ENCODE measurements at places on chromosomes 12 and 14.
A peak's percentile ranks its signal among the peaks of the same experiment; 100 is the strongest.

DNA sequence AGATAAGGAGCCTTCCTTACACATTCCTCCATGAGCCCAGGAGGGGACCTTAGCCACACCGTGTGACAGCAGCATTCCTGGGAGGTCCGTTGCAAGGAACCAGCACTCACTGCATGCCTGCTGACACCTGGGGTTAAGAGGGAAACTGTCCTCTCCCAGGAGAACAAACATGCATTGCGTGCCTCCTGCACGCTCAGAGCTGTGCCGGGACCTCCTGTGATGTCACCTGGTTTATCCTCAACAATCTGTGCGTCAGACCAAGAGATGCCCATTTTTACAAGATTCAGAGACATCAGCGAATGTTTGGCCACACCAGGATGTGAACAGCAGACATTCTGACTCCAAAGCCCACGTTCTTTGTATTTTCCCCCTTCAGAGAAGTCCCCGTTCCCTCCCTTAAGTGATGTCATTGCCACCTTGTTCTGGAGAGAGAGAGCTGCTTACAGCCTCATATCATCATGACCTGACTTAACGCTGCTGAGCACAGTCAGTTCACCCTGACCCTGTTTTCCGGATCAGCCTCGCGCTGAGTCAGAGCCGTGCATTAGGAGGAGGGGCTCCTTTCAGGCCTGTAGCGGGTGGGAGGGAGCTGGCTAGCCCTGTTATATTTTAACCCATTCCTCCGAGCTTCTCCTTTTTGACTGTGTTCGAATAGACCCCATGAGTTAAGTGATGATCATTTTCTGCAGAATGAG is 36.2 kb downstream of the TMEM120B start:
- DNase-seq, result no peak

DNA sequence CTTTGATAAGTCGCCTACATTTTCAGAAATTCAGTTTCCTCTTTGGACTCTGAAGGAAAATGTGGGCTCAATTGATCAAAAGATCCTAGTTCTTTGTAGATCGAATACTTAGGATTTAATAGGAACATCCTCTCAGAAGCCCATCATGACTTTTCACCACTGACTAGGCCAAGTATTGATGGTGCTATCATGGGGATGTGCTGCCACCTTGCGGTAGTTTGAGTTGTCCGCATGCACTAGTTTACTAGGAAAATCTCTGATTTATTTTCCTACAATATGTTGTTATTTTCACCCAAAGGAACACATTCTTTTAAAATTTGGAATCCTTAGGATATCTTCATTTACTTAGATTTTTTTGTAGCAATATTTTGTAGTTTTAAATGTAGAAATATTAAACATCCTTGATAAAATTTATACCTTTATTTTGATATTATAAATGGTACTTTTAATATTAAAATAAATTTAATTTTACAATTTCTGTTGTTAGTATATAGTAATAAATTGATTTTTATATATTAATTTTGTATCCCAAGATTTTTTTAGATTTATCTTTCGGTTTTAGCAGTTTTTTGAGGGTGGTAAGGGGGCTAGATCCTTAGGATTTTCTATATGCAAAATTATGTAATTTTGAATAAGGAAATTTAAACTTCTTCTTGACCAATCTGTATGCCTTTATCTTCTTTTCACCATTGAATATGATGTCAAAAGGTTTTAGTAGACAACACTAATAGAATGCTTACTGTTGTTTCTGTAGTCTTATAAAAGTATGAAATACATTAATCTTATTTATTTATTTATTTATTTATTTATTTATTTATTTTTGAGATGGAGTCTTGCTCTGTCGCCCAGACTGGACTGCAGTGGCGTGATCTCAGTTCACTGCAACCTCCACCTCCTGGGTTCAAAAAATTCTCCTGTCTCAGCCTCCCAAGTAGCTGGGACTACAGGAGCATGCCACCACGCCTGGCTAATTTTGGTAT is 52.9 kb upstream of the OR9K2 start:
- peak; percentile 66 for DNase-seq

DNA sequence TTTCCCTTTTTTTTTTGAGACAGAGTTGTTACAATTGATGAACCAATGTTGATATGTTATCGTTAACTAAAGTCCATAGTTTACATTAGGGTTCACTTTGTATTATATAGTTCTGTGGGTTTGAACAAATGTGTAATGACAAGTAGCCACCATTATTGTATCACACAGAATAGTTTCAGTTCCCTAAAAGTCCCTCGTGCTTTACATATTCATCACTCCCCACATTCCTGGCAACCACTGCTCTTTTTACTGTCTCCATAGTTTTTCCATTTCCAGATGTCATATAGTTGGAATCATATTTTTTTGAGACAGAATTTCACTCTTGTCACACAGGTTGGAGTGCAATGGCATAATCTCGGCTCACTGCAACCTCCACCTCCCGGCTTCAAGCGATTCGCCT is 12.5 kb downstream of the HSD17B6 start:
- DNase-seq, result no peak

- DNase-seq, result peak; percentile 9
Observed at GRCh38 chr12:105106621-105107020, 910 bp upstream of the WASHC4 start.

Data from NCI-H345 (cell line).